ENCODE measurements at places on chromosomes 11 and 22.

GRCh38 chr11:16790486-16791190 is 52.2 kb downstream of the C11orf58 start:
- DNase-seq = no peak

DNA sequence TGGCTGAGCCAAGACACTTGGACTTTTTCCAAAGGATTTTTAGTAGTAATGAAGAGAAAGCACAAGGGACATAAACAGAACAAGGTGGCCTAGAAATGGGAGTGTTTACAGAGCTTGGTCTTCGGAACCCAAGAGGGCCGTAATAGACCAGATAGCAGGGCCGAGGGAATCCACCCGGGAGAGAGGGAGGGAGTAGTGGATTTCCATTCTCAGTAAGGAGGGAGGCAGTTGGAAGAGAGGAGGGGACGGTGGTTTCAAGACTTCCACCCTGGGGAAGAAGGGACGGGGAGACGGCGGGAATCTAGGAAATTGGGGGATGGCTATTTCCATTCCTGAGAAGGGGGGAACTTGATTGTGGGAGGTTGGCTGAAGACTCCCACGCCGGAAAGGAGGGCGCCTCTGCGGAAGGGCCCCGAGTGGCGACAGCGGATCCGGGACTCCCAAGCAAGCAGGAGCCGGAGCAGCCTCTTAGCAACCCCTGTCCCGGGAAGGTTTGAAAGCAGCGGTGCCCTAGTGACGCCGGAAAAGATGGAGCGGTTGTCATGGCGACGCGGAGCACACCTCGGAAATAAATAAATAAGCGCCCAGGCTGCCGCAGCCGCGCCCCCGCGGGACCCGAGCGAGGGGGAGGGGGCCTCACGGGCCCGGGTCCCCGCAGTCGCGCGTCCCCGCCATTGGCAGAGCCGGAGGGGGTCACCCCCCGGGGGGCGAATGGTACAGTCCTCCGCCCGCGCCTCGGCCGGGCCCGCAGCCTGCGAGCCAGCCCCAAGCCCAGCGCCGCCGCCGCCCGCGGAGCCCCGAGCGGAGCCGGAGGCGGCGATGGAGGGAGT is 31.6 kb downstream of the EIF3F start:
- peak; percentile 85 for DNase-seq

- peak; percentile 20 for DNase-seq
These were observed 49.5 kb downstream of the IGF2 start for GRCh38 chr11:2089536-2090165.

GRCh38 chr11:113991170-113991569 is 16.3 kb downstream of the HTR3A start:
- no peak for DNase-seq

GRCh38 chr11:72144807-72145565 is 9.5 kb downstream of the FOLR3 start:
- DNase-seq = no peak

DNA sequence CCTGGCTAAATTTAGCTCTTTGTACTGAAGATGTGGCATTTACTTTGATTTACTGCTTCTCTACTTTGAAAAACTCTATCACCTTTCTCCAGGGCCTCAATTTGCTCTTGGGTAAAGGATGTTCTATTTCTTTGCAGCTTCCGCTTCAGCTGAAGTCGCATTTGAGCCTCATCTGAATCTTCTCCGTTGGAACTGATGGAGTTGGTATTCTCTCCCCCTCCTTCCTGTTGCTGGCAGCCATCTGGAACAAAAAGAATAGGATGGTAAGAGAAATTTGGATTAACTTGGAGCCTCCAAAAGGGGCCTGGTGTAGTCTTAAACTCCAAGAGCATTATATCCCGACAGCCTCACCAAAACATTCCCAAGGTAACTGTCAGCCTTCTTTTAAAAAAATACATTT is 16.6 kb downstream of the PAX6 start:
- no peak for DNase-seq

GRCh38 chr22:43890901-43891331 is 897 bp downstream of the PNPLA5 start:
- DNase-seq = no peak

- no peak for DNase-seq
These were observed 41.9 kb downstream of the MICAL2 start for GRCh38 chr11:12152321-12152720.

All from CD4-positive, alpha-beta T cell treated with Interleukin-4 for 1 hour (primary cell).